ENCODE measurements at places on chromosomes 3 and 15.

GRCh38 chr3:54596087-54596486 lies 331.8 kb downstream of the LRTM1 start:
- no peak for DNase-seq

- DNase-seq, result no peak
These were observed 400 bp downstream of the RAB43 start for GRCh38 chr3:129121016-129121791.

DNA sequence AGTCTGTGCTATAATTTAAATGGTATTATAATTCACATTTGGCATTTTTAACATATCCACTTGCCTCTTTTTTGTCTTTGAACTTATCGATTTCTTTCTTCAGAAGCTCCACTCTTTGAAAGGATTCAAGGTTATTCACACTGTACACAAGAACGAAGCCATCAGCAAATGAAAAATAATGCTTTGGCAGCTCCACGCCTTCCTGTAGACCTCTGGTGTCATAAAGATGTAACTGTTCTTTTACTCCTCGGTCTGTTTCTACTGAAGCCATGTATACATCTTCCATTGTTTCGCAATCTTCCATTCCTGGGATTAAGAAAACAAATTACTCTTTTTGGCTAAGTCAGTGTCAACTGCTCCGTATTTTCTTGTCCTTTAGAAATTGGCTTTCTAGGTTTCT lies 16.0 kb downstream of the NKIRAS1 start:
- DNase-seq, result no peak

GRCh38 chr3:16406579-16406978 lies 106.9 kb downstream of the RFTN1 start:
- DNase-seq, result no peak

DNA sequence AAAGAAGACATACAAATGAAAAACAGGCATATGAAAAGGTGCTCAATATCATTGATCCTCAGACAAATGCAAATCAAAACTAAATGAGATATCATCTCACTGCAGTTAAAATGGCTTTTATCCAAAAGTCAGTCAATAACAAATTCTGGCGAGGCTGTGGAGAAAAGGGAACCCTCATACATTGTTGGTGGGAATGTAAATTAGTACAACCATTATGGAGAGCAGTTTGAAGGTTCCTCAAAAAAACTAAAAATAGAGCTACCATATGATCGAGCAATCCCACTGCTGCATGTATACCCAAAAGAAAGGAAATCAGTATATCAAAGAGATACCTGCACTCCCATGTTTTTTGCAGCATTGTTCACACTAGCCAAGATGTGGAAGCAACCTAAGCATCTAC lies 165.8 kb downstream of the PLCL2 start:
- DNase-seq, result no peak

DNA sequence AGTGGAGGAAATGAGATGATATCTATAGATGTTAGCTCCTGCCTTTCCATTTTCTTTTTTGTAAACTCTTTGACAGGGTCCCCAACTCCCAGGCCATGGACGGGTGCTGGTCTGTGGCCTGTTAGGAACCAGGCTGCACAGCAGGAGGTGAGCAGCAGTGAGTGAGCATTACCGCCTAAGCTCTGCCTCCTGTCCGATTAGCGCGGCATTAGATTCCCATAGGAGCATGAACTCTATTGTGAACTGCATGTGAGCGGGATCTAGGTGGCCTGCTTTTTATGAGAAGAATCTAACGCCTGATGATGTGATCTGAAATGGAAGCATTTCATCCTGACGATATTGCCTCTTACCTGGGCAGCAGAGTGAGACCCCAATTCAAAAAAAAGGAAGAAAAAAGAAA lies 56.8 kb upstream of the CHD2 start:
- no peak for DNase-seq

- DNase-seq, result no peak
These were observed 134.0 kb upstream of the CTNNB1 start for GRCh38 chr3:41065340-41065739.

DNA sequence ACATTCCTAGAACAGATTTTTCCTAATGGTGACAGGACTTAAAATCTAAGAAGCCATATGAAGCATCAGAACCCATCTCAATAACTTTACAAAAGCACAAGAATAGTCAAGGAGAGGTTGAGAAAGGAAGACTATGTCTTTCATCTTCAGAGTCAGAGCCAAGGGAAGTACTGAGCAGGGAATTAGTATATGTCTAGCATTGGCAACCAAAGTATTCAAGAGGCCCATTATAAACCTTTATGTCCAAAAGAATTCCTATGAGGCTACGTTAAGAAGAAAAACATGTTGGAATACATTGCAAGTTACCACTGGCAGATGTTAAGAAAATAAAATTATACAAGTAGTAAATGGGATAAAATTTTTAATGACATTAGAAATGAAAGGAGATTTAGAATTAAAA lies 150.5 kb downstream of the MAGI1 start:
- DNase-seq, result no peak

- no peak for DNase-seq
These were observed 417.0 kb downstream of the ROBO2 start for GRCh38 chr3:77456906-77457305.

DNA sequence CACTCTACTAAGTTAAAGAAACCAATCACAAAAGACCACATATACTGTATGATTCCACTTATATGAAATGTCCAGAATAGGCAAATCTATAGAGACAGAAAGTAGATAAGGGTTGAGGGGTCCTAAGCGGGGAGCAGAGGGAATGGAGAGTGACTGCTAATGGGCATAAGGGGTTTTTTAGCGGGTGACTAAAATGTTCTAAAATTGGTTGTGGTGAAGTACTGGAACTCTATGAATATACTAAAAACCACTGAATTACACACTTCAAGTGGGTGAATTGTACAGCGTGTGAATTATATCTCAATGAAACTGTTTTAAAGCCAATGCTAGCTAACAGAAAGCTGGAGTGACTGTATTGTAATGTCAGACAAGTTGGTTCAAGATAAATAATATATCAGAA lies 33.3 kb downstream of the KPNA1 start:
- no peak for DNase-seq

DNA sequence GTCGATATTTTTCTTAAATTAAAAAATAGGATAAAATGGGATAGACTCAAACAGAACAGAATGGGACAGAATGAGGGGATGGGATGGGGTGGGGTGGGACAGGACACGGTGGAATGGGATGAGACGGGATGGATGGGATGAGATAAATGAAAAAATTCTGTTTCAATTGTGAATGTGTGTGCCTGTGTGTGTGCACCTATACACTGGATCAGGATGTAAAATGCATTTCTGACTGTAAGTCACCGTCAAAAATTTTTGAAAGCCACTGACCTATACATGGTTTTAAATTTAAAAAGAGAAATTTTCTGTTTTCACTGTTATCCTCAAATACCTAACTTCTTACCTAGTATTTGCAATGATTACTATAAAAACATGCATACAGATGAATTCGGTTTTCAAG lies 108.7 kb upstream of the UBE2E2 start:
- DNase-seq, result no peak

DNA sequence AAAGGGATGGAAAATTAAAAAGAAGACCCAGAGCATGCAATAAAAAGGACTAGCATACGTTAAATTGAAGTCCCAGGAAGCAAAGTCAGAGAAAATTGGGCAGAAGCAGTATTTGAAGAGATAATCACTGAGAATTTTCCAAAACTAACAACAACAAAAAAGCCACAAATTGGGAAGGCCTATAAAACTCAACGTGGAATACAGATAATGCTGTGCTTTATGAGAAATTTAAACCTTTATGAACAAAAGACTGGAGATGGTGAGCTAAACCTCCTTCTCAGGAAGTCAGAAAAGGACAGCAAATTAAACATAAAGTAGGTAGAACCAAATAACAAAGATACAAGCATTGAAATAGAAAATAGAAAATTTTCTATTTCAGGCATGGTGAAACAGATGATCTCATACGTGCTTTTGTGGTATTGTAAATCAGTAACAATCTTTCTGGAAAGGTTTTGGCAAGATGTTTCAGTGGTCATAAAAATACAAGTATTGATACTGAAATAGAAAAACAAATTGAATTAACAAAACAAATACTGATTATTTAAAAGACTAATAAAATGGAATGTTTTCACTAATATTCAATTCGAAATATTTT lies 55.6 kb downstream of the LYSMD4 start:
- DNase-seq, result no peak

DNA sequence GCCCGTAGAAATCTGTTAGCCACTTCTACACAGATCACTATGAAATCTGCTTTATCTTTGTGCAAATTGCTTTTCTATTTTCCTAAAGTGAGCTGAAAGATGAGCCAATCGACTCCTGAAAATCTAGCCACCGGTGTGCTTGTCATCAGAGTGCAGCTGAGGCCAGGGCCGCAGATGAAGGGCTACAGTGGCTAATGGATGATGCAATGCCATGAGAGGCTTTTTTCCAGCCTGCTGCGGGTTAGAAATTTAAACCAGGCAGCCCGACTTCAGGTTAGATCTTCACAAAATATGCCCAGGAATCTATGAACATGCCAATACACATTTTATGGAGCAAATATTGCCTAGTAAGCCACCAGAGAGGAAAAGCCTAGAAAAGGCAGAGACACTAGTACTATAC lies 948.2 kb upstream of the CFAP20DC start:
- no peak for DNase-seq

DNA sequence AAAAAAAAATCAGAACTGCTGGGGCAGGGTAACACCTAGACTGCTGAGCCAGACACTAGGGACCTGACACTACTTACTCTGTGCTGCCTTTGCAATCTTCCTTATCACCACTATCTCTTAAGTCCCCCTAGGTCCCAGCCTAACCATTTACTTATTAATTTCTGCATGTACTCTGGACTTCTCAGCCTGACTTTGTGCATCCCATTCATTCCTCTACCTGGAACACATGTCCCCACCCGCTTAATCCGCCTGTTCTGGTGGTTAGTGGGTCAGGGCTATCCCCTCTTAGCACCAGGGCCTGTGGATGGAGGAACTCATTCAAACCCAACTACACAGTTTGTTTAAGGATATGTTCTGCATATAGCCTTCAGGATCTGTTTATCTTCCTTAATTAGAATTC lies 5.0 kb upstream of the CACNA1D start:
- DNase-seq, result no peak

DNA sequence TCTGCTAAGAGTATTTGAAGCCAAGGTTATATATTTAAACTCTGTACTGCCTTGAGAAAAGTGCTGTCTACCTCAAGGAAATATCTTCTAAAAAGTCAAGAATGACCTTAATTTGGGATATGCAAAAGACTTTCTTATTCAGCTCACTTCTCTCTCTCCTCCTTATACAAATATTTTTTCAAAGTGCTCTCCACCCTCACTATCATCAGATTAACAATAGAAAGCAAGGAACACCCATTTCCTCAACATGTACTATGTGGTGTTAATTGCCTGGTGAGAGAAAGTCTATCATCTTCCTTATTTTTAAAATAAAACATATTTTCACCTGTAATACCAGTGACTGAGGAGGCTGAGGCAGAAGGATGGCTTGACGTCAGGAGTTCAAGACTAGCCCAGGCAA lies 44.4 kb upstream of the RSL24D1 start:
- DNase-seq, result no peak

DNA sequence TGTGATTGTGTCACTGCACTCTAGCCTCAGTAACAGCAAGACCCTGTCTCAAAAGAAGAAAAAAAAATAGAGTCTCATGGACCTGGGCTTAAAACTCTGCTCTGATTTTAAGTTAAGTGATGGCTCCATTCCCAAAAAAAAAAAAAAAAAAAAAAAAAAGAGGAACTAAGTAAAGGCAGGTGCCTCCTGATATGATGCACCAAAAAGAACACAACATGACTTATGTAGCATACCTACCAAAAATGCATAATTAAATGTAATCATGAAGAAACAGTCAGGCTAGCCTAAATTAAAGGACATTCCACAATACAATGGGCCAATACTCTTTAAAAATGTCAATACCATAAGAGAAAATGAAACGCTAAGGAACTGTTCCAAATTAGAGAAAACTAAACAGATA lies 5.4 kb upstream of the IREB2 start:
- DNase-seq, result no peak

GRCh38 chr15:77037388-77038209 lies 33.3 kb downstream of the TSPAN3 start:
- DNase-seq, result no peak

DNA sequence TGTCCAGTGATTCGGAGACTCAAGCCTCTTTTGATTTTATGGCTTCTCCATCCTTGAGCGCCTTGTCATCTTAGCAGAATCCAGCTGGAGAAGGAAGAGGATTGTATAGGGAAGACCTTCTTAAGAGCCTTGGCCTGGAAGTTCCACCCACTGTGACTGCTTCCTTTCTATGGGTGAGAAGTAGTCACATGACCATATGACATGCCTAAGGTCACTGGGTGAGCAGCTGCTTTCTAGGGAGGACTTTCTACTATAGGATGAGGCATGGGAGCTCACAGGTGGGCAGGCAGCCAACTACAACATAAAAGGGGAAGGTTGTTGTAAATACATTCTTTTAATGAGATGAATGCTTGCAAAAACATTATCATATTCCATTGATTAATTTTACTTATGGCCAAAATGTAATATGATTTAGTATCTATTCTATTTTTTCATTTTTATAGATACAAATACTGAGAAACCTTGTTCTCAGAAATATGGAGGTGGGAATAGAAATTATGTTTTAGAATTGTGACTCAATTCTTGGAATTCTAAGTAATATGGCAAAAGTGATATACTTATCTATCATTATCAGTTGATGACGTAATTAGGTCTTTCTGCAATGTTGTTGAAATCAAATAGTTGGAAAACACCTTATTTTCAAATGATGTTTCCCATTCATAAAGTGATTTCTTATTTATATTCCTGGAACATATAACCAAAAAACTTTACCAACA lies 53.6 kb upstream of the MINAR1 start:
- no peak for DNase-seq

DNA sequence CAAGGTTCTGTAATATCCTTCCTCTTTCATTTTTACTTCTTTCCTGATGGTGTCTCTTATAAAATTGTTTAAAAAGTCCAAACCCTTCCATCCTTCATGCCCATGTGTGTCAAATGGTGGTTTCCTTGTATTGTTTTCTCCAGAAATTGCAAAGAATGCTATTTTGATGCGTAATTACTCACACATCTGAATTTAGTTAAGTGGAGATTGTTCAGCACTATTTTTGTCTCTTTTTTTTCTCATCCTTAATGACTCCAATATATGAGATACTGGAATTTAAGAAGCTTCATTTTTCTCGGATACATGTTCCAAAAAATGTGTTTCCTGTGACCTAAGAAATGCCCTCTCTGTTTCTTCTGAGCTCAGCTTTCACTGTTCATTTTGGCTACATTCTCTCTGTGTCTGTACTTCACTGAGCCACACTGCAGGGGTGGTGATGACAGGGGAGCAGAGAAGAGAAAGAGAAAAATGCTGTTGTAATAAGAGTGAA lies 799.8 kb downstream of the DIPK2A start:
- DNase-seq, result peak; percentile 8

- no peak for DNase-seq
These were observed 71.0 kb downstream of the EDEM1 start for GRCh38 chr3:5258526-5258925.

DNA sequence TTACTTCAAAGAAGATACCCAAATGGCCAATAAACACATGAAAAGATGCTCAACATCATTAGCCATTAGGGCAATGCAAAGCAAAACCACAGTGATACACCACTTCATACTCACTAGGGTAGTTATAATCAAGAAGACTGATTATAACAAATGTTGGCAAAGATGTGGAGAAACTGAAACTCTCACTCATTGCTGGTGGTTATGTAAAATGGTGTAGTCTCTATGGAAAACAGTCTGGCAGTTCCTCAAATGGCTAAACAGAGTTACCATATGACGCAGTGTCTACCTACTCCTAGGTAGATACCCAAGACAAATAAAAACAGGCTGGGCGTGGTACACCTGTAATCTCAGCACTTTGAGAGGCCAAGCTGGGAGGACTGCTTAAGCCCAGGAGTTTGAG lies 3.5 kb upstream of the ZFAND6 start:
- DNase-seq, result no peak
